IMR-90 (cell line): ENCODE measurements at places on chromosomes 16 and 17.

- H3K27me3 ChIP-seq, result no peaks in the 10 kb centered on the region
- H3K4me3 ChIP-seq, result no peak overlapping the region
- no peak overlapping the region for H3K27ac ChIP-seq
- H3K36me3 ChIP-seq, result peaks cover 9% of the 10 kb centered on the region
Measured at GRCh38 chr17:82108038-82108437, 10.0 kb upstream of the FASN start.

GRCh38 chr16:79808731-79809130 lies 208.2 kb upstream of the MAF start:
- no peaks in the 10 kb centered on the region for H3K27me3 ChIP-seq
- no peak overlapping the region for H3K4me3 ChIP-seq
- H3K27ac ChIP-seq, result no peak overlapping the region
- H3K4me1 ChIP-seq, result no peaks in the 10 kb centered on the region
- H3K36me3 ChIP-seq, result no peaks in the 10 kb centered on the region

DNA sequence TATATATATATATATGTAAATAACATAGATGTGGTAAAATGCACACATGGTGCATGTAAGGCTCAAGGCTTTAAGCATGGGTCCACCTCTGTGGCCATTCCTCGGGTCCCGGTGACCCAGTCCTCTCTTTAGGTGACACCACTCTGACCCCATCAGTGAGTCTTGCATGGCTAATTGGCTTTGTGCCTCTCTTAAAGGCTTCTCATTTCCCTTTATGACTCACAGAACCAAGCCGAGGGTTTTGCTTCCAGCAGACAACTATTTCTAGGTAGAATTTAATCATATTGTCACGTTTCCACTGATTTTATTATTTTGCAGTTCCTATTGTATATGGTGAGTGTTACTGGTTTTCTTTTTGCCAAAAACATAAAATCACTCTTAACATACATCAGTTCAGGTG lies 59.7 kb downstream of the PLCG2 start:
- no peak overlapping the region for H3K4me3 ChIP-seq
- H3K27me3 ChIP-seq, result peaks cover 3% of the 10 kb centered on the region; the same call in 1 of the 2 replicates
- no peak overlapping the region for H3K27ac ChIP-seq
- H3K36me3 ChIP-seq, result no peaks in the 10 kb centered on the region
- DNase-seq, result peak; percentile 9
- no peaks in the 10 kb centered on the region for H3K4me1 ChIP-seq

DNA sequence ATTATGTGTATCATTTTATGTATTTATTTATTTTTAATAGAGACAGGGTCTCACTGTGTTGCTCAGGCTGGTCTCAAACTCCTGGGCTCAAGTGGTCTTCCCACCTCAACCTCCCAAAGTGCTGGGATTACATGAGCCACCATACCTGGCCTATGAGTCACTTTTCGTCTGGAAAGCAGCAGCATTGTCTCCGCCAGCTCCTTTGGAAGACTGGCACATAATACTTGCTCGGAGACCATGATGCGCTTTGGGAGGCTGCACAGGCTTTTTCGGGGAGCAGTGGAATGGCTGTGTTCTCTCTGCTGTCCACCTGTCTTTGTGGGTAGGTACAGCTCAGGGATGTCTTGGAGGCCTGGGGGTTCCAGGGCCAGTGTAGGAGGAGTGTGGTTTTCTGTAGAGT lies 102.2 kb downstream of the AATF start:
- peaks cover 7% of the 10 kb centered on the region; the same call in 1 of the 2 replicates for H3K36me3 ChIP-seq
- H3K27ac ChIP-seq, result no peak overlapping the region
- DNase-seq, result peak; percentile 17
- H3K4me1 ChIP-seq, result no peaks in the 10 kb centered on the region; the same call in 1 of the 2 replicates

DNA sequence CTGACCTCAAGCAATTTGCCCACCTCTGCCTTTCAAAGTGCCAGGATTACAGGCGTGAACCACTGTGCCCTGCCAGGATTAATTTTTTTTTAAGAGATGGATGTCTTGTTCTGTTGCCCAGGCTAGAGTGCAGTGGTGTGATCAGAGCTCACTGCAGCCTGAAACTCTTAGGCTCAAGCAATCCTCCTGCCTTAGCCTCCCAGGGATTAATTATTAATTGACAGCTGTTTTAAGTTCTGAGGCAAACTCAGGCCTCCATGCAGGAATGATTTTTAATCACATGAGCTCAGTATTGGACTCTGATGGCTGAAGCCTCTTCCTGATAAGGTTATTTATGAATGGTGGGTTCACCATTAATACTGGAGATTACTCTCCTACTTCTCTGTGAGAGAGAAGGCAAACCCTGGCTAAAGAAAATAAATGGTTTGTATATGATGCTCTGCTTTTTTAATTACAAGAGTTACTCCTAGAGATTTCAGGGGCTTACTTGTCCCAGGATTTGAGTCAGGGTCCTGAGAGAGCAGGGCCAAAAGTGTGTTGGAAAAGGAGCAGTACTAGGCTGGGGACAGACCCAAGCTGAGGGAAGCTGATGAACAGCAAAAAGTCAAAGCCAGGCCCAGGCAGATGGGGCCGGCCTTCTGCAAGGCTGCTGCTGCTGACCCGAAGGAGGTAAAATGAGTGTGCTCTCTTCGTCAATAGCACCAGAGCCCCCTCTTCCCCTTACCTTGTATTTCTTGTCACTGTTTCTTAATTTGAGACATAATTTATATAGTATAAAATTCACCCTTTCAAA lies 56.9 kb upstream of the HAS3 start:
- no peaks in the 10 kb centered on the region for H3K27me3 ChIP-seq
- DNase-seq, result no peak
- H3K27ac ChIP-seq, result peak overlapping the region; percentile 34; the same call in 1 of the 2 replicates
- H3K4me3 ChIP-seq, result no peak overlapping the region

DNA sequence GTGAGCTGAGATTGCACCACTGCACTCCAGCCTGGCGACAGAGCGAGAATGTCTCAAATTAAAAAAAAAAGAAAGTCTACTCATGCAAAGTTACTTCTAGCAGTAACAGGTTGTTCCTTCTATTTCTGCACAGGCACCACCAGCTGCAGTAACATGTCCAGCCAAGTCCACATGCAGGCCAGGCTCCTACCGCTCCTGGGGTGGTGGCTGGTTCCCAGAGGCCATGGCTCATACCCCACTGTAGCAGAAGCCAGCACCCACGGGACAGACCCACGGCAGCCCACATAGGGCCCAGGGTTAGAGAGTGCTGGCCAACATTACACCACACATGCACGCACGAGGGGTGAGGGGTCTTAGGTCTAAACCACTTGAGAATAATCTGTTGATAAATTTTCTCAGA lies 26.7 kb upstream of the TRAP1 start:
- H3K4me3 ChIP-seq, result no peak overlapping the region
- H3K4me1 ChIP-seq, result peaks cover 7% of the 10 kb centered on the region
- H3K27ac ChIP-seq, result no peak overlapping the region

GRCh38 chr16:86363057-86363490 lies 147.3 kb upstream of the FOXF1 start:
- peak overlapping the region; percentile 81 for H3K27ac ChIP-seq
- DNase-seq, result peak; percentile 98
- no peak overlapping the region for H3K4me3 ChIP-seq
- no peaks in the 10 kb centered on the region for H3K27me3 ChIP-seq

- no peaks in the 10 kb centered on the region for H3K36me3 ChIP-seq
- H3K4me1 ChIP-seq, result no peaks in the 10 kb centered on the region
- no peak overlapping the region for H3K27ac ChIP-seq
- H3K27me3 ChIP-seq, result peaks cover 23% of the 10 kb centered on the region
Measured at GRCh38 chr16:4979736-4980660, 21.9 kb downstream of the SEC14L5 start.

- peaks cover 68% of the 10 kb centered on the region for H3K36me3 ChIP-seq
- no peak overlapping the region for H3K4me3 ChIP-seq
- peak overlapping the region; percentile 63; the same call in 1 of the 2 replicates for H3K27ac ChIP-seq
- H3K27me3 ChIP-seq, result no peaks in the 10 kb centered on the region
Measured at GRCh38 chr16:27475561-27475960, 73.6 kb downstream of the IL21R start.
